ENCODE measurements at places on chromosomes 11 and 22.
A peak's percentile ranks its signal among the peaks of the same experiment; 100 is the strongest.

- DNase-seq: peak; percentile 5
Observed at GRCh38 chr11:88164806-88165585, 10.2 kb downstream of the RAB38 start.

DNA sequence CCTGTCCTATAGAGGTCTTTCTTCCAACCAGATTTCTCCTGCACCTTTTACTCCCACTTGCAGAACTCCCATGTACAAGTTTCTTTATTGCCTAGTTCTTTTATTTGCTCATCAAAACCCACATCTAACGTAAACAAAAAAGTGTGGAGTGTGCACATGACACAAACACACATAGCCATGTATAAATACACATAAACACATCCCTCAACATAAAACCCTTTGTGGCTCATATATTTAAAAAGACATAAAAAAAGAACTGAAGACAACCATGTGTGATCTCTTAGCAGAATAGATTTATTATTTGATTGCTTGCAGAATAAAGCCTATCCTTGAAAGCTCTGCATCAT, 1.7 kb downstream of the HBG2 start:
- no peak for DNase-seq

DNA sequence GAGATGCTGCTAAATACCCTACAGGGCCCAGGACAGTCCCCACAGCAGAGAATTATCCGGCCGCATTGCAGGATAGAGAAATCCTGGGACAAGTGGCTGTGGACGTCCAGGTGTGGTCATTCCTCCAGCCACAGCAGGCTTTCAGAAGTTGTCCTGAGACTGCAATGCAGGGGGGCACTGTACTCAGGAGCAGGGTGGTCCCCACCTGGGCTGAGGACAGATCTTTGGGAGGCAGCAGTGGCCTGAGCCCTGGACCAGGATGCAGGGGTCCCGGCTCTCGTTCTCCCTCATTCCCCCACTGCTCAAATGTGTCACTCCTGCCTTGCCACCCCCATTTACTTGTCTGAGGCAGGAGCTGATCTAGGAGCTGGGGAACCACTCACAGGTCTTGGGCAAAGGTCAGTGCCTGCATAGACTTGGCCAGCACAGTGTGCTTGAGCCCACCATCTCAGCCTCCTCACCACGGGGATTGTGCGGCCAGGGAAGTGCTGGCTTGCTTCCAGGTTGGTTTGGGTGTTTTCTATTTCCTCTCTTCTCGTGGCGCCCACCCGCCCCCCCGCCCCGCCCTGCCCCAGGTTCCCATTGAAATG, 15.3 kb downstream of the LINC01488 start:
- no peak for DNase-seq

DNA sequence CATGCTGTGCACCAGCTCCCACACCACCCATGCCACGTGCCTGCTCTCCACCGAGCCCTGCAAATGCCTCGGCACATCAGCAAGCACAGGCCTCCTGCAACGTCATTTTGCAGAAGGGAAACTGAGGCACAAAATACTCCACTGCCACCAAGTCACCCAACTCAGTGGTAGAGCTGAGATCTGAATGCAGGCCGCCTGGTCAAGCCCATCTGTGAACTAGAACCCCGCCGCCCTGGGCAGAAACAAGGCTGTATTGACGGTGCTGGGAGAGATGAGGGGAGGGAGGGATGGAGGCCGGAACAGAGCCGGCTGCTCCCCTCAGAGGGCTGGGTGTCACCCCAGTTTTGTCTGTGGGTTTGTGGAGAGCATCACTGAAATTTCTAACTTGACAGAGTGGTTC, 81.4 kb downstream of the CDKN1C start:
- DNase-seq: no peak

DNA sequence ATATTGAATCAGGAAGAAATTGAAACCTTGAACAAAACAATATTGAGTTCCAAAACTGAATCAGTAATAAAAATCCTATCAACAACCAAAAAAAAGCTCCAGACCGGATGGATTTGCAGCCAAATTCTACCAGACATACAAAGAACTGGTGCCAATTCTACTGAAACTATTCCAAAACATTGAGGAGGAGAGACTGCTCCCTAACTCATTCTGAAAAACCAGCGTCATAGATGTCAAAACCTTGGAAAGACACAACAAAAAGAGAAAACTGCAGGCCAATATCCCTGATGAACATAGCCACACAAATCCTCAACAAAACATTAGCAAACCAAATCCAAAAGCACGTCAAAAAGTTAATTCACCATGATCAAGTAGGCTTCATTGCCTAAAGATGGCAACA, 353.8 kb downstream of the TMEM135 start:
- DNase-seq: no peak

- no peak for DNase-seq
Observed at GRCh38 chr22:49303781-49304461, 523.8 kb downstream of the BRD1 start.

GRCh38 chr11:21630934-21631478, 561.9 kb upstream of the ANO5 start:
- DNase-seq: no peak

- DNase-seq: no peak
Observed at GRCh38 chr11:70745451-70745850, 347.1 kb downstream of the CTTN start.
